Ureter (tissue), 1 donor: ENCODE measurements at places on chromosomes 3 and 15.

GRCh38 chr3:133891662-133892378, 3.9 kb downstream of the RAB6B start:
- DNase-seq = no peak

DNA sequence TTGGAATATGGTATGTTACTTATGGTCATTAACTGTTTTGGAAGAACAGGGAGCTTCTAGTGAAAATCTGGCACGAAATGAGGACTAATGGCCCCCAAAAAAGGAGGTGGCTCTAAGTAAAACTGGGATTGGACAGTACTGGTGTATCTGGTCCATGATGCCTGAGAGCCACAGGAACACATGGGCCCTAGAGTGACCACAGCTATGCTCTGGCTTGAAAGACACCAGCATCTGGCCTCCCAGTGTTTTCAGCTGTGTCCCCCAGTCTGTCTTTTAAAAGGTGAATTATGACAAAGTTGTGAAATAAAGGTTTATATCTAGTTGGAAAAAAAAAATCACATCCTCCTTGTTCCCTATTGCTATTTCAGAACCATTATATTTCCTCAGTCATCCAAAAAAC, 64.5 kb downstream of the GSK3B start:
- no peak for DNase-seq

- DNase-seq = no peak
Measured at GRCh38 chr15:84969257-84969656, 12.4 kb upstream of the PDE8A start.

DNA sequence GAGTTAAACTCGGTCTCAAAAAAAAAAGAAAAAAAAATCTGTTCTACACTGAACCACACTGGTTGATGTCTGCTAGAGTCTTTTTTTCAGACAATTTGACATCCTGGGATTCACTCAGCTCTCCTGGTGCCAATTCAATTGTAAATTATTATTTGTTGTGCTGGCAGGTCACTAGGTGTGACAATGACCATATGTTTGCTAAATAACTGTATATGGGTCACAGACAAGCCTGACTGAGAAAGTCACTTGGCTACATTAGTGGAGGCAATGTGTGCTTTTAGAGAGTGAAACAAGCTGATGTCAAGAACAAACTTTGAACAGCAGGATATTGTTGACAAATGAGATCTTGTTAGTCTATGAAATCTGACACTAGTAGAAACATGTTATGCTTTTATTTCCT, 1379.1 kb downstream of the ZPLD1 start:
- no peak for DNase-seq

- DNase-seq = no peak
Measured at GRCh38 chr15:85625856-85626255, 168.9 kb downstream of the KLHL25 start.
